CD4-positive, alpha-beta T cell treated with Interleukin-12 subunit alpha and Interleukin-12 subunit beta, for 1 hour (primary cell): ENCODE measurements at places on chromosomes 7 and 10.

GRCh38 chr7:30320392-30320791 lies 36.0 kb downstream of the ZNRF2 start:
- DNase-seq, result no peak

DNA sequence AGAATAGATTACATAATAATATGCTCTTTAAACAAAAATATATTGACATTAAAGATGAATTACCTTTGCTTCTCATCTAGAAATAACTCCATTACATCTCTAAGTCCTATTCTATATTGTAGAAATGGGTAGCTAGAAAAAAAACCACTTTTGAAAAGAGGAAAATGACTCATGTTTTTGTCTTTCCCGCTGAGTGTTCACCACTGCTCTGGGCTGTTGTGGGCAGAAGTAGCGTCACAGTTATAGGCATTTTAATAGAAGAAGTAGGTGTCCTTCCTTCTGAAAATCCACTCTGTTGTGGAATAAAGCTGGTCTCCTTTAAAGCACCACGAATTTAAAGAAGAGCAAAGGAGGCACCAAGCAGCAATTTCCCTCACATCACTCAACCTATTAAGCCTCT lies 117.6 kb upstream of the NFE2L3 start:
- no peak for DNase-seq

- DNase-seq, result no peak
Measured at GRCh38 chr7:27032839-27033238, 63.0 kb downstream of the HOXA1 start.

GRCh38 chr10:104253106-104253505 lies 1.6 kb upstream of the GSTO1 start:
- DNase-seq, result no peak

DNA sequence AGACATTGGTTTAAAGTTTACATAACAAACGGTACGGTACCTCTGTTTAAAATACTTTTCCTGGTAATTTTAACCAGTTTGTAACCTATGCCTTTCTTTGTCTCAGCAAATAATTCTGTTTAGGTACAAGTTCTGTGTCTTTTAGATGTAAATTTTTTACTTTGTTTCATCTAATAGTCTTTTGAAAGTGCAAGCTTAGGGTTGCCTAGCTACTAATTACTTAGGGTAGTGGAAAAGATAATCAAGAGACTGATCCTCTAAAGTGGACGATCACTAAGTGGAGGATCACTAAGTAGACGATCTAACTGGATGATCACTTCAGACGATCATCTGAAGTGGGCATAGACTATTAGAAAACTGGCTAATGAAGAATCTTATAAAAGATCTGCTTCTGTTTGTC lies 16.1 kb upstream of the FKBP9 start:
- DNase-seq, result no peak

GRCh38 chr7:108282427-108282996 lies 152.4 kb upstream of the LAMB4 start:
- DNase-seq, result no peak

GRCh38 chr7:40162516-40162915 lies 27.7 kb downstream of the SUGCT start:
- DNase-seq, result no peak

DNA sequence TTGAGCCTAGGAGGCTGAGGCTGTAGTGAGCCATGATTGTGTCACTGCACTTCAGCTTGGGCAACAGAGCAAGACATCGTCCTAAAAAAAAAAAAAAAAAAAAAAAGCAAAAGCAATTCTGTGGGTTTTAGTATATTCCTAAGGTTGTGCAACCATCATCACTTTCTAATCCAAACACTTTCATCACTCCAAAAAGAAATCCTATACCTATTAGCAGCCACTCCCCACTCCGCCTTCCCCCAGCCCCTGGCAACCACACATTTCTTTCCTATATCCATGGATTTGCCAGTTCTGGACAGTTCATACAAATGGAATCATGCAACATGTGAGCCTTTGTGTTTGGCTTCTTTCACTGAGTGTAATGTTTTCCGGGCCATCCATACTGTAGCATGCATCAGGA lies 20.4 kb downstream of the ZAN start:
- no peak for DNase-seq

GRCh38 chr7:93817526-93817925 lies 73.0 kb downstream of the TFPI2 start:
- DNase-seq, result no peak

GRCh38 chr10:13400196-13400965 lies 52.3 kb upstream of the SEPHS1 start:
- no peak for DNase-seq

- DNase-seq, result no peak
Measured at GRCh38 chr7:40586197-40586596, 451.4 kb downstream of the SUGCT start.
